ENCODE measurements at places on chromosomes 6 and 20.

DNA sequence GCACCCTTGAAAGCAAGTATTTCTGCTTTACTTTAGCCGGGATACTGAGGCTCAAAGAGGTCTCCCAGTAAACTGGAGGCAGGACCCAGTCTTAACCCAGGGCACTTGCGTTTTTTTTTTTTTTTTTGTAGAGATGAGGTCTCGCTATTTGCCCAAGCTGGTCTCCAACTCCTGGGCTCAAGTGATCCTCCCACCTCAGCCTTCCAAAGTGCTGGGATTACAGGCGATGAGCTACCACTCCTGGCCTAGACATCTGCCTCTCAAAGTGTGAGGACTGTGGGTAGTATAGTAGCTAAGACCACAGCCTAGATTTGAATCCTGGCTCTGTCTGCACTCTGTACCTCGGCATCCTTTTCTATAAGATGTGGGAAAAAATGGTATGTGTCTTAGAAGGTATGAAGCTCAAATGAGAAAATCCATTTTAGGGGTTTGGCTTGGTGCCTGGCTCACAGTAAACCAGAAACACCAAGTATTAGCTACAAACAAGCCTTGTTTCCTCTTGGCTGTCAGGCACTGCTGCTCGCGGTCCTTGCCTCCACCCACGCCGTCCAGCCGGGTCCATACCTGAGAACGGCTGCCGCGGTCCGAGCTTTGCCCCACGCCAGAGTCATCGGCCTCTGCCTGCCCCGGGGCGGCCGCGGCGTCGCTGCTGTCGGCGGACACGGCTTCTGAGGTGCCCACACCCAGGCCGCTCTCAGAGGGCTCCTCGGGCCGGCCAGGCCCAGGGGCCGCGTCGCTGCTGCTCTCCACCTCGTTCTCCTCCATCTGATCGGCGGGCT is 1.2 kb downstream of the ZNF335 start:
- peak; percentile 89 for DNase-seq
- peak overlapping the region; percentile 100 for H3K27ac ChIP-seq
- H3K4me1 ChIP-seq = peaks cover 35% of the 10 kb centered on the region
- peak overlapping the region; percentile 91 for H3K4me3 ChIP-seq

GRCh38 chr6:142013287-142013686 is 119.4 kb upstream of the GJE1 start:
- H3K4me3 ChIP-seq = no peak overlapping the region
- peak; percentile 81 for DNase-seq
- no peaks in the 10 kb centered on the region for H3K27me3 ChIP-seq
- H3K4me1 ChIP-seq = peaks cover 60% of the 10 kb centered on the region
- peak overlapping the region; percentile 95 for H3K27ac ChIP-seq

DNA sequence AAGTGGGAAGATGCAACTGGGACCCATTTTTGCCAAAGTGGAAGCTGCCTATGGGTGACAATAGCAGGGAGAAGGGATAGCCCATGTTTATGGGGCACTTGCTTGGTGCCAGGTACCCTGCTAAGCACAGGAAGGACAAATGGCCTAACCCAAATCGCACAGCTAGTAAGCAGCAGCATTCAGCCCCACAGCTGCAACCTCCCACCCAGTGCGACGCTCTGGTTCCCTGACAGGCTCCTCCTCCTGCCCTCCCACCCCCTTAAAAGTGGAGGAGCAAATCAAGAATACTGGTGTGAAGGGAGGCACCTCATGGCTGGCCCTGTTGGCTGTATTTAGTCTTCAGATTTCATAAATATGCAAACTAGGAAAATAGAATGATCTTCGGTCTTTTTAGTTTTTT is 76.2 kb downstream of the RIN2 start:
- no peaks in the 10 kb centered on the region for H3K36me3 ChIP-seq
- no peaks in the 10 kb centered on the region for H3K4me1 ChIP-seq
- H3K27me3 ChIP-seq = no peaks in the 10 kb centered on the region
- no peak overlapping the region for H3K27ac ChIP-seq
- no peak overlapping the region for H3K4me3 ChIP-seq

DNA sequence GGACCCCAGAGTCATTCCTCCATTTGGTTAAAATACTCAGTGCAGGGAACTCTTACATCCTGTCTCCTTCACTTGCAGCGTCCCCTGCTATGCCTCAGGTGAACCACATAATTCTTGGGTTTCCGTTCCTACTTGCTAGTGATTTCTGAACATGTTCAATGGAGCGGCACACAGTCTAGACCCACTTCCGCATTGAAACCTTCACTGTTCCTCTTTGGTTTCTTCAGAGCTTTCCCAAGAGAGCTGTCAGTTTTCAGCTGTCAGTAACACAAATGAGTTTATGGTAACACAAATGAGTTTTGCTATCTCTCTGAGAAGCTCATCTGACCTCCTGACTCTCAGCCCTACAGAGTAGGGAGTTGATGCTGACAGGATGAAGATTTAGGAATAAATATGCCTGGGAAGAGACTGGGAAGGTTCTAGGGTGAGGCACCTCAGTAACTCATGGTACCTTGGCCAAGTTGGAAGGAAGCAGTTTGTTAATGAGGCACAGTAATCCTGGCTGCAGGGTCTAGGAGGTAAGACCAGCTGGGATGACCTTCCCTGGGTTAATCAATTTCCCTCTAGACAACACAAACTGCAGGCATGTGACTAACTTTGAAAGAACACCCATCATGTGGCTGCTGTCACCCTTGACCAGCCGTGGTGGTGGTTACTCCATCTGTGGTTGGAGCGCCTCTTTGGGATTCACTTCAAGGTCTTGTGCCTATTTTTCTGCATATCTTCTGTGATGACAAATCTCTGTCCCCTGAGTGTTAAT is 5.4 kb downstream of the SYS1 start:
- peak; percentile 61 for DNase-seq
- no peaks in the 10 kb centered on the region for H3K27me3 ChIP-seq
- H3K4me1 ChIP-seq = peaks cover 13% of the 10 kb centered on the region
- H3K36me3 ChIP-seq = peaks cover 23% of the 10 kb centered on the region
- no peak overlapping the region for H3K27ac ChIP-seq

- no peaks in the 10 kb centered on the region for H3K36me3 ChIP-seq
- H3K4me1 ChIP-seq = no peaks in the 10 kb centered on the region
- DNase-seq = no peak
- H3K27me3 ChIP-seq = no peaks in the 10 kb centered on the region
- H3K4me3 ChIP-seq = no peak overlapping the region
- H3K27ac ChIP-seq = no peak overlapping the region
Measured at GRCh38 chr6:46876126-46876525, 45.6 kb downstream of the ADGRF5 start.
